ENCODE measurements at places on chromosomes 5 and 9.

- no peak for DNase-seq
Observed at GRCh38 chr5:68376935-68377334, 161.4 kb downstream of the PIK3R1 start.

- DNase-seq: no peak
Observed at GRCh38 chr9:126009047-126009446, 261.9 kb downstream of the PBX3 start.

DNA sequence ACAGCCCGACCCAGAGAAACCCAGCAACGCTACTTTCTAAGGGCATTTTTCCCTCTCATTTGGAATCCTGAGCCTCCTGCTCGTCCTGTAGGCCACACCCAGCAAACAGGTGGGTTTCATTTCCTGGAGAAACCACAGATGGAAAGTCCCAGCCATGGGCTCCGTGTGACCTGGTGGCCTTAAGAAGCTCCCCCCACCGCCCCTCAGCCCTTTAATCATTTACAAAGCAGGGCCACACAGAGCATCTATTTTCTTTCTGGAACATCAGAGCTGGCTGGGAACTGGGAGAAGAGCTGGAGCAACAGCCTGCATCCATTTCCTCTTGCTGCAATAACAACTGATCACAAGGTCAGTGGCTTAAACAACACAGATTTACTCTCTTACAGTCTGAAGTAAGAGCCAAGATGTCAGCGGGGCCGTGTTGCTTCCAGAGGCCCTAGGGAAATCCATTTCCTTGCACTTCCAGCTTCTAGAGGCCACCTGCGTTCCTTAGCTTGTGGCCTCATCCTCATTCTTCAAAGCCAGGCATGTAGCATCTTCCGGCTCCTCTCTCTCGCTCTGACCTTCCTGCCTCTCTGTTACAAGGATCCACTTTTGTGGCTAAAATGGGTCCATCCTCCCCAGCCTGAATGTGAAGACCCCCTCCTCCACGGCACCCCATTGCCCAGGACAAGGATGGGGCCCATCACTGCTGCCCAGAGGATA lies 40.5 kb downstream of the C9orf50 start:
- DNase-seq: no peak

DNA sequence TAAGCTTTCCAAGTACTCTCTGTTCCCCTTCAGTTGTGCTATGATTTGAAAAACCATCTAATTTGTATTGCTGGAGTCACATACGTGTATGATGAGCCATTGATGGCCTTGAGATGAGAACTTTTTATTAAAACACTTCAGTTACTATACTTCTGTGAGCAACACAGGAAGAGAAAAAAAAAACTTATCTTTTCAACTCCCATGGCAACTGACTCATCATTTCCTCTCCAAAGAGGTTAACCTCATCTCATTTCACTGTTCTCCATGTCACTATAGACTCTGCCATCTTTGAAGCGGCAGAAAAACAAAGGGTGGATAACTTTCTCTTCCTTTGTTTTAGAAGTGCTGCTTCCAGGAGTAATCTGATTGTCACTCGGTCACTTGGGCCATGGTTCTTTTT lies 104.3 kb upstream of the PCSK1 start:
- DNase-seq: no peak

DNA sequence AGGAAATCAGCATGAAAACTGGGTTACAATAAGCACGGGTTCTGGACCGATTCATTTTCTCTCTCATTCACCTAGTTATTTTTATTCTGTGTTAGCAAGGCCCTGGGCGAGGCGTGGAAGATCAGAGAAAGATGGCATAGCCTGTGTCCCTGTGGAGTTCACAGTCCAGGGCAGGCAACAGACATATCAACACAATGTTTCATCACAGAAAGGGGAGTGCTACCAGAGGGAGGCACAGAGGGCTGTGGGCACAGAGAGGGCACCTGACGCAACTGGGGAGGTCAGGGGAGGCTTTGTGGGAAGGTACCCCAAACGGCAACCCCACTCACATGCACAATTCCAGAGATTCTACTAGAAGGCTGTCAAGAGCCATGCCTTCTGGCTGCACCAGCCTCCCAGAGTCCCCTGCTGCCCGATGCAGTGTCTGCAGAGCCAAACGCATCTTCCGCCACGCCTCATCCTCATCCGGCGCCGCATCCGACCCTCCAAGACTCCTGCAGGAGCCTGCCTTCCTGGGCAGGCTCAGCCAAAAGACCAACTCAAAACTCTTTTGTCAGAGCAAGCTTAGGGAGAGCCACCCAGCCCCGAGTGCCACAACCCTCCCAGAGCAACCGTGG lies 1.4 kb downstream of the FAM193B start:
- no peak for DNase-seq

GRCh38 chr9:28503573-28503972 lies 930.3 kb upstream of the C9orf72 start:
- no peak for DNase-seq
